ENCODE measurements at places on chromosomes 4 and X.

DNA sequence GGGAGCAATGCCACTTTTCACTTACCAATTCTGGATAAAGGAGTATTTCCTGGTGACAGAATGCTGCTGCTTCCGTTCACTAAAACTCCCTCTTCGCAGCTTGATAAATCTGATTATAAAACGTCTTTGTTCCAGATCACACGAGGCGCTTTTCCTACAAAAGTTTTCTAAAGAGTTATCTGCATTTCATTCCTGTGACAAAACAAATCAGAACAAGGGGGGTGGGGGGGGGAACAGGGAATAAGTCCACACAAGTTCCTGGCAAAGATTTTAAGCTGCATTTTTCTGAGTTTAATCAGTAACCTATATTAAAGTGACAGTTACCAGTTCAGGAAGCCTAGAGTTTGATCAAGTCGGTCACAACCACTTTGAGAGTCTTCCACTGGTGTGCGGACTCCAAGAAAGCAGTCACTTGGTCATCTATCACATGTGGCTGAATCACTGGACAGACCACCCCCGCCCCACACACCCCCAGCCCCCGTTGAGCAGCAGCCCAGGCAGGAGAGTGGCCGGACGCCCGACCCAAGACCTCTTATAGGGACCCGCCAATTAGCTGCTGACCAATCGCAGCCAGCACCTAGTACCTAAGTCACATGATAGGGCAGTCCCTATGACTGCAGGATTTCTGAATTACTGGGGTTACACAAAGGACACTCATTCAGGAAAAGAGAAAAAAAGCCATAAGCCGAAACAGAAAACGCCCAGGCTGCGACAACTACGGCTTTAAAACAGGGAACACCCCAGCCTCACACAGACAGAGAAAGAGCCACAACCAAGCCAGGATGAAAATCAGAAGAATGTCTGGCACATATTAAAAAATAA is 569.3 kb upstream of the DIPK2B start:
- DNase-seq = peak; percentile 90

DNA sequence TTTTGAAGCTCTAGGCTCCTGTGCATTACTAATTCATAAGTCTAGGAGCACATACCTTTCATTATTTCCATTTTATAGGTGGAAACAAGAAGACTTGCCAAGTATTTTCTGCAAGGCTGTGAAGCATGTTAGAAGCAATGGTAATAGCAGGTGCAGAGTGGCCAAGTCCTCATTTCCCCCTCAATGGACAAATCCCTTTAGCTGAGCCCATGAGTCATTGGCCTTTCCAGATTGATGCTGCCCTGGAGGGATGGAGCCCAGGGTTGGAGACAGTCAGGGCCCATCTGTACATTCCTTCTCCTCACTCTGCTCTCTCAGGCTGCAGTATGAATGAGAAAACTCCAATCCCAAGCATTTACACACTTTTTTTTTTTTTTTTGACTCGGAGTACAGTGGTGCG is 6.6 kb downstream of the MGST2 start:
- DNase-seq = no peak

DNA sequence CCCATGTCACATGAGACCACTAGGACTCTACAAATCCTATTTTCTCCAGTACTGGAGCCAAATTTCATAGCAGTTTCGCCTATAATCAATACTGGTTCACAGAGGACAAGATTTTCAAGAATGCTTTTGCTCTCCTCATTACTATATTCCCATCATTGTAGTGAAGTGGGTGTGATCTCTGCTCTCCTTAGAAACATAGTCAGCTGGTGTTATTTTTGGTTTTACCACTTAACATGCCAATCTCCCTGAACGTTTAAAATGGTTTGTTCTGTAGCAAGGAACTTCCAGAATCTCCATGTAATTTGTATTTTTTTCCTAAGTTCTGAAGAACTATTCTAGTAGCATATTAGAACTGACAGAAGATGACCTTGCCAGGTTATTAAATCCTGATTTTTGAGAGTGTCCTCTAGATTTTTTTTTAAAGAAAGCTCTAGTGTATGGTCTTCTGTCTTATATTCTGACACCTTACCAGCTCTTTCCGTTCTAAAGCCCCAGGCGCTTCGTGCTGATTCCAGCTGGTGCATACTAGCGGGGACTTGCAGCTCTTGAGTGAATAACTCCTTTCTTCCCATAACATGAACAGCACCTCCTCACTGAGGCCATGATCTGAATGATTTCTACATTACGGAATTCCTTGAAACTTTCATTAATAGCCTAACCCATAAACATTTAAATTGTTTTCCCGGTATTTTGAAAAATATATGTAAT is 1372.9 kb downstream of the TECRL start:
- no peak for DNase-seq

GRCh38 chr4:1045193-1045594 is 33.8 kb downstream of the FGFRL1 start:
- DNase-seq = no peak

- DNase-seq = no peak
Measured at GRCh38 chr4:4758681-4759080, 100.8 kb upstream of the MSX1 start.

- DNase-seq = peak; percentile 98
Measured at GRCh38 chr4:184347251-184348239, 126.8 kb downstream of the IRF2 start.

DNA sequence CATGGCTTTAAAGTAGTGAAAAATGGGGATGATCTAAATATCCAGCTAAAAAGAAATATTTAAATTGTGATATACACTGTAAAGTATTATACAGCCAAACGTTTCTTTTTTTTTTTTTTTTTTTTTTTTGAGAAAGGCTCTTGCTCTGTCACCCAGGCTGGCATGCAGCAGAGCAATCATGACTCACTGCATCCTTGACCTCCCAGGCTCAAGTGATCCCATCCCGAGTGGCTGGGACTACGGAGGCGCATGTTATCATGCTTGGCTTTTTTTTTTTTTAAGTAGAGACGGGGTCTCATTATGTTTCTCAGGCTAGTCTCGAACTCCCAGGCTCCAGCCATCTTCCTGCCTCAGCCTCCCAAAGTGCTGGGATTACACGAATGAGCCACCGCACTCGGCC is 17.1 kb downstream of the SMIM14 start:
- no peak for DNase-seq

GRCh38 chrX:153526801-153527200 is 9.4 kb downstream of the ATP2B3 start:
- DNase-seq = no peak

DNA sequence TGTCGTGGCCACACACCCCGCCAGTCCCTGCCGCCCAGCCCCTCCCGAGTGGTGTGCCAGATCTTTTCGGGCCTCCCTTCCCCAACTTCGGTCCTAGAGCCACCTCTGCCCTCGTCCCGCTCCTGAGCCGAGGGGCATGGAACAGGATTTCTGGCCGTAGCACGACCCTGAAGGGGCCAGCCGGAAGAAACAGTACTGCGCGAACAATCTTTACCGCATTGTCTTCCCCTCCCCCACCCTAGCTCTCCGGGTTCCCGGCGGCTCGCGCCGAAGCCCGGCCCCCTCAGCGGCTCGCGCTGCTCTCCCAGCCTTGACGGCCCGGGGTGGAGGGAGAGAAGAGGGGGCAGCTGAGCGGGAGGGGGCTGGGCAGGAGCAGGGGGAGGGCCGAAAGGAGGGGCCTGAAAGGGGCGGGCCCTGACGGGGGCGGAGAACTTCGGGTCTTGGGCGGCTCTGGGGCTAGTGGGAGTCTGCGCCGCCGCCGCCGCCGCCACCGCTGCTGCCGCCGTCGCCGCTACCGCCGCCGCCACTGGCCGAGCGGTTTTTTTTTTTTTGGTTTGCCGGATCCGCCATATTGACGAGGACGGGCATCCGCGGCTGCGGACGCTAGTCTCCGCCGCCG is at the start of gene USP9X:
TSS of gene USP9X (plus strand) at position 553 of the 619 bp plus-strand sequence. CDS start 38,184 bp downstream, outside the sequence.
- peak; percentile 49 for DNase-seq

- DNase-seq = no peak
Measured at GRCh38 chrX:53188763-53189162, 36.2 kb downstream of the KDM5C start.

DNA sequence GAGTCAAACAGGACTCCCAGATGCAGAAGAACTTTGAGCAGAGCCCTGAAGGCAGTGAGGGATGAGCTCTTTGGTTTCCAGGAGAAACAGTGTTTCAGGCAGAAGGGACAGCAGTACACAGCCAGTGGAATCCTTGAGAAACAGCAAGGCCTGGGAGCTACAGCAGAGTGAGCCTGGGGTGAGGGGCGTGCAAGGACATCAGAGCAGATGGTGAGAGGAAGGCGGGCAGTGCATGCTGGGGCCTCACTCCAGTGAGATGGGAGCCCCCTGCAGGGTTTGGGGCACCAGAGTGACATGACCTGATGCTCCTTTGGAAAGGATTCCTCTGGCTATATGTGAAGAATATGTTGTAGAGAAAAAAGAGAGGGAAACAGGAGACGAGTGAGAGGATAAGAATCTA is 98.1 kb upstream of the EGFL6 start:
- DNase-seq = no peak

DNA sequence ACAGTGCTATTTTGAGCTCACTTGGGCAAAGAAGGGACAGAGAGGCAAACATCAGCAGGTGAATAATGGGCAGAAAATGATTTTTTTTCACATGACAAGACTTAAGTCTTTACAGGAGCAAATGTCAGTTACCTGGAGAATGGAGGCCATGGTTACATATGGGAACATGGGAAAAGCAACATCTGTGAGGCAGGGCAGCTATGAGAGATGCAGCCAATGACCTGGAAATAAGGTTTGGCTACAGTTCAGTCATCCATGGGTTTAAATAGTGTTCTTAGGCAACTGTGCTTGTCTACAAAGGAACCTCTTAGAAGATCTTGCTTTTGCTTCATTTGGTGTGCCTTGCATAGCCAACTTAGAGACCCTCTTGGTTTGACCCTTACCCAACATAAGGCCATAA is 490.2 kb upstream of the LCORL start:
- no peak for DNase-seq

- DNase-seq = no peak
Measured at GRCh38 chr4:26083987-26084386, 170.0 kb downstream of the SMIM20 start.

GRCh38 chr4:13986548-13986947 is 359.0 kb upstream of the BOD1L1 start:
- DNase-seq = no peak

- DNase-seq = no peak
Measured at GRCh38 chr4:3410401-3411135, 31.2 kb upstream of the HGFAC start.

- DNase-seq = no peak
Measured at GRCh38 chr4:156575430-156576073, 396.0 kb downstream of the PDGFC start.

DNA sequence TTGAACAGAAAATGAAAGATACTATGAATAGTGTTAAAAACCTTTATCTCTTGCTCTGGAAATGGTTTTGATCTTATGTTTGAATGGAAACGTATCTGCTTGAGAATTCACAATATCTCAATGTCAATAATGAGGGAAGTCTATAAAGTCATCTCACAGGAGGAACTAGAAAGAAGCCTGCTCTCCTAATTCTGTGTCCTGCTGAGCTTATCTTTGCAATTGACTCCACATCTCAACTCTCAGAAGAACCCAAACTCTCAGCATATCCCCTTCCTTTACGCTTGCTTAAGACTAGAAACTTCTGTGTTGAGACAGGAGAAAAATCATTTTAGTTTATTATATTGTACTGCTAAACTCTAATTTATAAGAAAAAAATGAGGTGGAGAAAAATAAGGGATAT is 8.3 kb upstream of the PF4V1 start:
- no peak for DNase-seq

DNA sequence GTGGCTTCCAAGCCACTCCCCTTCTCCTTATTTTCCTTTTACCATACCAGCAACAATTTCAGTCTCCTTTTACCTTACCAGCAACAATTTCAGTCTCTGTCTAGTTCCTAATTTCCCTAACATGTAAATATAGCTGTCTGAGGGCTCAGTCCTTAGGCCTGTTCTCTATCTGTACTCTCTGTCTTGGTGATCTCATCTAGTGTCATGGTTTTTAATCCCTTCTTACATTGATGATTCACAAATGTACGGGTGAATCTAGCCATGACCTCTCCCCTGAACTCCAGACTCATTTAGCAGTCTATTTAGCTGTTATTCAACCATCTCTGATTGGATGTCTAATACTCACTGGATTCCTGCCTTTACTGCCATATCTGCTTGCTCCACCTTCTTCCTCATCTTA is 7.2 kb downstream of the IL15 start:
- DNase-seq = no peak

DNA sequence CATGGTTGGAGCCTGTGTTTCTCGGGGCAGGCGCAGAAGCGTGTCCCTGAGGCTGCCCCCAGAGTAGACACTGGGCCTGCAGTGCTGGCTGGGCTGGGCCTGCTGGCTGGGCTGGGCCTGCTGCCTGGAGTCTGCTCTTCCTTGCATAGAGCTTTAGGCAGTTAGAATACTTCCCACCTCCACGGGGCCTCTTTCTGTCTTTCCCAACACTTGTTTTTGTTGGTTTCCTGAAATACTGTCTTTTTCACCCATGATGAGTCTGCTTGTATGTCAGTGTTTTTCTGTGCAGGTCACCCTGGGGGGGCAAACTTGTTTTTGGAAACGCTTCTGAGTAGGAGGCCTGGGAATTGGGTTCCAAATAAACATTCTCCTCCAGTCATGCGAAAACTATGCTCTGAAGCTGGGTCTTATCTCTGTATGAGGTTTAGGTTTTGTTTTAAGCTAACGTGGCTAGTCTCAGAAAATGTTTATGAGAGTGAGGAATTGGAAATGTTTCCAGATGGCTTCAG is 32.2 kb downstream of the TRMT44 start:
- no peak for DNase-seq

GRCh38 chr4:141656031-141656430 is 19.6 kb downstream of the IL15 start:
- no peak for DNase-seq

GRCh38 chrX:15718283-15718970 is 19.6 kb upstream of the CA5B start:
- DNase-seq = no peak

DNA sequence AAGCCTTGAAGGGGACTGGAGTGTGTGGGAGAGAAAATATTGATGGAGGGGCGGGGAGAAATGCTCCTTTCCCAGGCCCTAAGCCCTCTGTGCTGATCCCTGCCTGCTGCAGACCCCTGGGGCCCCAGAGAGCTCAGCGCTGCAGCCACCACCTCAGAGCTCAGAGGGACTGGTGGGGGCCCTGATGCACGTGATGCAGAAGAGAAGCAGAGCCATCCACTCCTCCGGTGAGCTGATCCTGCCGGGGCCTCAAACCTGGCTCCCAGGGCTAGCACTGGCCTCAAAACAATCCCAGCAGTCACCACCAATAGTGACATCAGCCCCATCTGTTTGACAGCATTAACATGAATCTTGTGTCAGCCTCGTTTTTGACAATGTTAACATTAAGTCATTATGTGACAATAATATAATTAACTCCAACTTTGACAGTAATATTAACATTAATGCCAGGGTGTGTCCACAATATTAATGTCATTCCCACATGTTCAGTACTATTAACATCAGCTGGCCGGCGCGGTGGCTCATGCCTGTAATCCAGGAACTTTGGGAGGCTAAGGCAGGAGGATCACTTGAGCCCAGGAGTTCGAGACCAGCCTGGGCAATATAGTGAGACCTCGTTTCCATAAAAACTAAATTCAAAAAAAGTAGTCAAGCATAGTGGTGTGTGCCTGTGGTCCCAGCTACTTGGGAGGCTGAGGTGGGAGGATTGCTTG is 5.8 kb downstream of the WAS start:
- DNase-seq = no peak

GRCh38 chrX:118508635-118509034 is 13.0 kb downstream of the DOCK11 start:
- no peak for DNase-seq

Data from Kasumi-1 (cell line).